A549 treated with Hydrocortisone at 1 μM for 4 hours (cell line): ENCODE measurements at places on chromosomes 5 and 9. TPM values are rescaled to one million over a fixed set of nuclear protein-coding genes. Genes with fewer than 3 reads are reported as not detected.

Gene CDKN2B
- not detected in 5 replicates for total RNA-seq

Gene ATP6V1G1
- total RNA-seq = 110 to 134 TPM (median 118 TPM) in 5 replicates

Gene ANKH
- 18.9 to 20.9 TPM (median 20.0 TPM) in 5 replicates for total RNA-seq

Gene PLCXD3
- 0.07 to 0.28 TPM (median 0.17 TPM) in 5 replicates for total RNA-seq

Gene GRIA1
- total RNA-seq = not detected in 5 replicates

Gene LOX
- total RNA-seq = 1.3 to 2.4 TPM (median 1.7 TPM) in 5 replicates

Gene BNC2
- 4.9 to 7.1 TPM (median 5.8 TPM) in 5 replicates for total RNA-seq

Gene PCDHGA11
- 0.02 to 0.06 TPM (median 0.02 TPM) in 3 of 5 replicates, not detected in the others for total RNA-seq

Gene ADAMTS13
- total RNA-seq = 0.51 to 0.73 TPM (median 0.56 TPM) in 5 replicates

Gene SPINK6
- total RNA-seq = 0.37 to 0.73 TPM (median 0.45 TPM) in 5 replicates

Gene PCDHGA2
- 0.54 to 0.91 TPM (median 0.62 TPM) in 5 replicates for total RNA-seq

Gene ARID3C
- total RNA-seq = 0.21 to 0.25 TPM (median 0.22 TPM) in 5 replicates

Gene GCNT1
- 2.1 to 4.8 TPM (median 4.0 TPM) in 5 replicates for total RNA-seq

Gene OXCT1
- total RNA-seq = 2.2 to 3.5 TPM (median 2.6 TPM) in 5 replicates

Gene PDZD2
- 0.30 to 0.79 TPM (median 0.56 TPM) in 5 replicates for total RNA-seq

Gene CARD9
- total RNA-seq = 0.81 to 1.7 TPM (median 0.97 TPM) in 5 replicates

Gene ITK
- total RNA-seq = 0.06 to 0.18 TPM (median 0.12 TPM) in 4 of 5 replicates, not detected in the other

Gene MYMK
- not detected in 5 replicates for total RNA-seq

Gene ANKRD55
- total RNA-seq = not detected in 5 replicates

Gene ENTPD2
- 3.3 to 4.5 TPM (median 3.5 TPM) in 5 replicates for total RNA-seq

Gene SPINK13
- 0.18 to 0.30 TPM in 2 of 5 replicates, not detected in the others for total RNA-seq

Gene C8G
- 0.62 to 1.7 TPM (median 1.2 TPM) in 5 replicates for total RNA-seq

Gene TPM2
- total RNA-seq = 626 to 688 TPM (median 676 TPM) in 5 replicates

Gene PRR16
- total RNA-seq = 0.07 to 0.16 TPM in 2 of 5 replicates, not detected in the others

Gene PCDHGB2
- total RNA-seq = 0.05 to 0.13 TPM (median 0.11 TPM) in 4 of 5 replicates, not detected in the other

Gene TXN
- 1,112 to 1,422 TPM (median 1,243 TPM) in 5 replicates for total RNA-seq

Gene KLF4
- 30.4 to 33.7 TPM (median 32.1 TPM) in 5 replicates for total RNA-seq

Gene IL4
- total RNA-seq = not detected in 5 replicates

Gene NRARP
- total RNA-seq = 2.5 to 5.1 TPM (median 3.9 TPM) in 5 replicates

Gene FBXL7
- total RNA-seq = 1.2 to 1.6 TPM (median 1.4 TPM) in 5 replicates

Gene RNF38
- total RNA-seq = 6.5 to 10.0 TPM (median 8.7 TPM) in 5 replicates

Gene CDC42SE2
- total RNA-seq = 28.9 to 46.2 TPM (median 33.5 TPM) in 5 replicates

Gene LRRTM2
- not detected in 5 replicates for total RNA-seq

Gene FBP2
- total RNA-seq = 0.06 TPM in 1 of 5 replicates, not detected in the others

Gene PCDHGB6
- total RNA-seq = 0.05 to 0.18 TPM (median 0.10 TPM) in 5 replicates
